Activated T-cell treated with anti-CD3 and anti-CD28 coated beads, Interleukin-2, amount 50 U/mL, for 1 hour (primary cell): ENCODE measurements at places on chromosomes 1 and 21.

DNA sequence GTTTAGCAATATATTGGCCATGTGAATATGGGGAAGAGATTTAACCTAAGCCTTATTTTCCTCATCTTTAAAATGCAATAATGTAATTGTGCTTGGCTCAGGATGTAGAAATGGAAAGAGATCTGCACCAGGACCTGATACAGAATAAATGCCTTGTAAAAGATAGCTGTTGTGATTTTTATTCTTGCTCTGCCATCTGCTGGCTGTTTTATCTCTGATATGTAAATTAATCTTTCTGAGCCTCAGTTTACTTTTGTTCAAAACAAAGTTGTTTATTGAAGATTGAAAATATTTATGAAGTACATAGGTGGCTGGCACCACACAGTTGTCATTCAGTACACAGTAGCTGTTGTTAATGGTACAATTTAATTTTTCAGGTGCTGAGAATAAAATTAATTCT lies 21.9 kb downstream of the ZYG11B start:
- no peak for DNase-seq

DNA sequence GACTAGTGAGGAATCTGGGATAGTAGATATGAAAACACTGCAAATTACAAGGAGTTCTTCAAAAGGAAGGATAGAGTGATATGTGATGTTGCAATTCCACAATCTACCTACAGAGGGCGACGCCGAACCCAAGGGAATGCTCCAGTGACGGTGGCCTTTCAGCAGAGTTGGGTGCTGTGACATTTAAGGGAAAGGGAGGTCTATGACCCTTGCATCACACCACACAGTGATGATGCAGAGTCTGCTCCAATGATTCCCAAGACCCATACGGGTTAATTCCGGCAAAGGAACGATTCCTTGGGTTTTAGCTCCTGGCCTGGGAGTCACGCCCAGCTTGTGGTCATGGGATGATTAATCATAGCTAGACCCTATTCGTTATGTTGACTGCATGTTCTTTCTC lies 123.0 kb upstream of the IGSF21 start:
- DNase-seq: no peak

DNA sequence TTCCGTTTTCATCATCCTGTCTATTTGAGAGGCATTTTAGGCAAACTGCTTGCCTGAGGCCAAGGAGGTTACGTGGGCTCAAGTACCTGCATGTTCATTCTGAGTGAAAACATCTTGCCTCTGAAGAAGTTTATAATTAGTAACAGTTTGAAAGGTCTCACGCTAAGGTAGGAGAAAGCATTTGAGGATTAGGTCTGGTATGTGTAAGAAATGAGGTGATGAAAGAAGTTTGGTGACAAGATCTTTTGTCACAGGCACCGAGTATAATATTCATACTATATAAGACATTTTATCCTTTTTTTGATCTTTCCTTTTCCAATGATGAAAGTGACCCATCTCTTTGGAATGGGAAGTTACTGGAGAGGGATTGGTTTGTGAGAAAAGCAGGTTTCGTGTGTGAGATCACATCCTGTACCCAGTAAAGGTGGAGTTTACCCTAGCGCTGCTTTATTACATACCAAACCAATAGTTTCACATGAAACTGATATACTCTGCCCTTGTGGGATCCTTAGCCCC lies 98.7 kb upstream of the PDC start:
- DNase-seq: no peak

- no peak for DNase-seq
Measured at GRCh38 chr1:12521096-12521495, 96.9 kb downstream of the DHRS3 start.

GRCh38 chr1:204713541-204713940 lies 28.0 kb upstream of the LRRN2 start:
- DNase-seq: no peak

- DNase-seq: no peak
Measured at GRCh38 chr1:94334764-94335163, 83.4 kb upstream of the ABCD3 start.

- DNase-seq: no peak
Measured at GRCh38 chr1:85660541-85660940, 47.7 kb downstream of the ZNHIT6 start.

- DNase-seq: no peak
Measured at GRCh38 chr1:184483101-184483683, 96.4 kb downstream of the C1orf21 start.

- no peak for DNase-seq
Measured at GRCh38 chr1:64343105-64343822, 126.7 kb upstream of the CACHD1 start.

DNA sequence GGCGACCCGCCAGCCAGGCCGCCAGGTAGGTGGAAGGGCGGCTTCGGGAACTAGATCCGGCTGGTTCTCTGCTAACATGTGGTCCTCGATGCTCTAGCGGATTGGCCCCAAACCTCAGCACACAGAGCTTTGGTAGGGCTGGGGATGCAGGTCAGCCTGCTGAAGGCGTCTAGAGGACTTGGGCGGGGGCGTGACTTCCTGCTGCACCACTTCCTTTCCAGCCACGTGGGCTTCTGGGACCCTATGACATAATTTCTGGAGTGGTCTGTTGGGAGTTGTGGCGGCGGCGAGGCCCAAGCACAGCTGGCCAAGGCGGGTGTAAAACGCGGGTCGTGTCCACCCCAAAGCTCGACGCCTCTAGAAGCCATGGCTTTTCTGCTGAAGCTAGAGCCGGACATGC lies 124.5 kb downstream of the ATF6 start:
- DNase-seq: no peak

DNA sequence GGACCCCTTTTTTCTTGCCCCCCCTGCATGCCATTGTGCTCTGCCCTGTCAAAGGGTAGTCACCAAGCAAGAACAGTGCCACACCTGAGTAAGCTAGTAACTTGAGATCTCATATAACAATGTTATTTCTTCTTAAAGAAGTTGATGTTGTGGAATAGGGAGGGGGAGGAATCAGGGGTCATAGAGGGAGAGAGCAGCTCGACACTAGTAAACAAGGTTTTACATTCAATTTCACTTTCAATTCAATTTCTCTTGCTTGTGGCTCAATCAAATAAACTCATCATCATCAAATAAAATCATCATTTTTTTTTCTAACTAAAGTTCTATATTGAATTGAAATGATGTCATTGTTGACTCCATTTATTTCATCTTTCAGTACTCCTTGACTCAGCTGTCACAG lies 106.4 kb downstream of the CRB1 start:
- no peak for DNase-seq

DNA sequence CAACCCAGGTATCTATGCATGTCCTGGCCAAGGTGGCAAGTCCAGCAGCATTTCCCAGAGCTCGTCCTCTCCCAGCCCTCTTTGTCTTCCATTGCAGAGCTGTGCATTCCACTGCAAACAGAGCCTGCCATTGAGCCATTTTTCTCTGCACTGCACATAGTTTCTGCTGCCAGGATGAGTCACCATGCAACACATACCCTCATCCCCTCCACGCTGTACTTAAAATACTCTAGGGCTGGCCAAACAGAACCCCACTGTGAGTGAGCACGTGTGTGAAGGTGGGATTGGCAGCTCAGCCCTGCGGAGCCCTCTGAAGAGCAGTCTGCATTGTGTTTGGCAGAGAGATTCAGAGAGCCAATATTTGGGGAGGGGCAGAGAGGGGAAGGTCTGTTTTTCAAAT lies 3.9 kb upstream of the ATP1B1 start:
- no peak for DNase-seq

- no peak for DNase-seq
Measured at GRCh38 chr1:165876121-165876520, 48.7 kb downstream of the UCK2 start.

DNA sequence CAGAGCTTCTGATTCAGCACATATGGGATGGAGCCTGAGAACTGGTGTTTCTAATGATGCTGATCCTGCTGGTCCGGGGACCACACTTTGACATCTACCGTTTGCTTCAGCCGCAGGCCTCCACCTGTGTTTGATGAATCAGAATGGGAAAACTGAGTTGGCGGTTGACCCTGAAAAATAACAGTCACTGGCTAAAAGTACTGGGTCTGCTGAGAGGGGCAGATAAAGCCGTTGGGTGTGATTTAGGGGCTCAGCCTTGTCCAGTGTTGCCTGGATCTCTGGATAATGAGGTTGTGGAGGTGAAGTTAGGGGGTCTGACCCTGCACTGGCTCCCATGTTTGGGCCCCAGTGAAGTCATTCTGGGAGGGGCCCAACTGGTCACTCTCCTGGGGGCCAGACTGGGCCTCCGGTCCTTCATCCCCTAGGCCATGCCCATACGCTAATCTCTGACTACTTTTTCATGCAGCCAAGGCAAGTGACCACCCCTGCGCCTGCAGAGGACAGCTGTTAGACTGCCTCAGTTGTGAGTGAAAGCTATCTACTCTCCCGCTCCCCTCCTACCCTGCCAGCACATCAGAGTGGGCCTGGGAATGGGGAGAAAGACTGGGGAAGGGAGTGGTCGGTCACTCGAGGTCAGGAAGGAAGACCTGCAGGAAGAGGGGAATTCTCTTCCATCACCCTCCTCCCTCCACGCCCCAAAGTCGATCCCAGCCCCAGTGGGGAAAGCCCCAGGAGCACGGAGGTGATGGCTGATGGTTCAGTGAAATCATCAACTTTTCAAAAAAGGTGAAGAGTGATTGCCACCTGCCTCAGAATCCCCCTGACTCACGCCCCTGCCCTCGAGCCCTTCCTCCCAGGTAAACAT lies 27.7 kb downstream of the VASH2 start:
- no peak for DNase-seq

DNA sequence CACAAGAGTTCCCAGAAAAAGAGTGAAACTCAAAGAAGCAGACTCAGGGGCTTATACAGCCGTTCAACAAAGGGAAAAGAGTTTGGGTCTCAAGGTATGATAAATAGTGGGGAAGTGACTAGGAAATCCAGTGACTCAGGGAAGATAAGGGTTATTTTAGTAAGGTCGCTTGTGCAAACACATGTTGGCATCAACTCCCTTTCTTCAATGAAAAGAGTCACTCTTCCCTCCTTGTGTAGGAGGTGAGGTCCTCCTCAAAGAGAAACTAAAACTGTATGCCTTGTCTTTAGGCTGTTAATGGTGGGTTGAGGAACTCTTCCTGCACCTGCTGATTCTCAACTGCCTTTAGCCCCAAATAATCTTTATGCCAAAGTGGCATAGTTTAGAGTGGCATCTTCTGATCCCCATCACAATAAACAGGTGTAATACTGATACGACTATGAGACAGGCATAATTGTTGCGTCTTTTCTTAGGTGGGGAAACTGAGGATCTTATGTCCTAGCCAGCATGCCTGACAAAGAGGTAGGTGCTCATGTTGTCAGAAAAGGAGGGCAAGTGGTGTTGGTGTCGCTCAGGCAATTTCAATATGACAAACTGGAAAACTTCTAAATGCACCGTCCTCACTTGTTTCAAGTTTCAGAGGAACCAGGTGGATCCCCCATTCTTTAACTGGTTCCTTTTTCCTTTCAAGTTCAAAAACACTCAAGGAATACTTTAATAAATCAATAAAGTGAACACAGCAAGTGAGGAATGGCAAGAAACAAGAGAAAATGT lies 294.1 kb upstream of the RUNX1 start:
- no peak for DNase-seq

- peak; percentile 35 for DNase-seq
Measured at GRCh38 chr21:42373196-42373907, 7.0 kb upstream of the TFF1 start.

- DNase-seq: peak; percentile 72
Measured at GRCh38 chr1:24928689-24929397, 1.2 kb downstream of the RUNX3 start.

DNA sequence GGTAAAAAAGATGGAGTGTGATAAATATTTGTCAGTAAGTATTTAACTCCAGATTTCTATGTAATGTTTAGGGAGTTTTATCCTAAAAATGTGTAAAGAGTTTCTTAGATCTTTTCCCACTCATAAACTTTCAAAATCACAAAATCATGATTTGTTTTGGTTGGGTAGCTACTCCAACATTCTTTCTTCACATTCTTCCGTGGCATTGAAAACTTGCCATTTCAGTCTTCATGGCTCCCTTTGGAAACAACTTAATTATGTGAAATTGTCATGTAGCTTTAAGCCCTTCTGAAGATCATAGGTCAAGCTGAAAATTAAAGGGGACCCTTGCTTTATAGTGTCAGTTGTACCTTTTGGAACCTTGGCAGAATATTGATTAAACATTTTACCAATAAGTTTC lies 73.2 kb downstream of the ADGRL2 start:
- no peak for DNase-seq

DNA sequence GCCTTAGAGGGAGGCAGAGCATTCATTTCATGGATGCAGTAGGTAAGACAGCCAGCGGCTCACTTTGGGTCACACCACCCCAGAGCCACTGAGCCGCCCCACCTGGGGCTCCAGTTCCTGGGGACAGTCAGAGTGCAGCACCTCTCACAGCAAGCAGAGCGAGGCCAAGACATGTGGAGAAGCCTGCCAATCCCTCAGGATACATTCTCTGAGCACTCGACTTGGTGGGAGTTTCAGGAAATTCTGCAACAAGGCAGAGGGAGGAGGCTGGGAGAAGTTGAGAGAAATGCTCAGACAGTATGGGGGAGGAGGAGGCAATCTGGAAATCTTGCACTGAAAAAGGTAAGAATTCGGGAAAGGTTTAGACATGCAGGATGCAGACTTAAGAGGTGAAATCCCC lies 60.8 kb upstream of the WLS start:
- DNase-seq: no peak

GRCh38 chr1:53237638-53238037 lies 680 bp downstream of the MAGOH start:
- no peak for DNase-seq

DNA sequence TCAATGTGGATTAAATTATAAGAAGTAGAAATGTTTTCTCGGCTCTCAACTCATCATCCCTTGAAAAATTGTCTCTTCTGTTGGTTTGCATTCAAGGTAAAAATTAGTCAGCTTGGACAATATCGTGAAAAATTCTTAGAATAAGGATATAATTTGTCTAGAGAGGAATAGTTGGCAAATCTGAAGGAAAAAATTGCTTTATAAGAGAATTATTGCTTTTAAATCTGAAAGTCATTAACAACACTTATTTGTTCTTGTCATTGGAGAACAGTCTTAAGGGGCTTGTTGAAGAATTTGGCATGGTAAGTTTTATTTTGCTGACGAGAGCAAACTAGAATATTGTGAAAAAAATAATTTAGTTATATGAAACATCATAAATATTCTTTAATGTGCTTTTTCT lies 26.4 kb downstream of the ANGPTL1 start:
- DNase-seq: no peak

DNA sequence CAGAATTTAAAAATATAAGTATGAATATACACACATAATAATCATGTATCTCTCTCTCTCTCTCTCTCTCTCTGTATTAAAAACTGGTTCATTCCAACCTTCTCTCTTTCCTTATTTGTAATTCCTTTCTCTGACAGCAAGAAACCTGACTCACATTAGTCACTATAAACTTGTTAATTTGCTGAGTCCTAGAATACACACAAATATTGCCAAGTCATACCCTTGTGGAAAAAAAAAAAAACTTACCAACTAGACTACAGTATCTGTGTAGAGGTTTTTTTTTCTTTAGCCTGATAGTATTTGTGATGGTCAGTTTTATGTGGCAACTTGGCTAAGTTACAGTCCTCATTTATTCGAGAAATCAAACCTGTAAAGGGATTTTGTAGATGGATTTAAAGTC lies 26.3 kb upstream of the NHLH2 start:
- DNase-seq: no peak
